Hematopoietic multipotent progenitor cell (in vitro differentiated cells): ENCODE measurements at places on chromosomes 6 and 20.
A peak's percentile ranks its signal among the peaks of the same experiment; 100 is the strongest.

GRCh38 chr6:47680051-47680450 lies 18.3 kb upstream of the ADGRF4 start:
- DNase-seq, result no peak

- no peak for DNase-seq
These were observed 6.6 kb downstream of the HTR1B start for GRCh38 chr6:77456531-77457248.

- DNase-seq, result peak; percentile 35
These were observed 289.7 kb downstream of the KCNQ5 start for GRCh38 chr6:72911463-72912155.

DNA sequence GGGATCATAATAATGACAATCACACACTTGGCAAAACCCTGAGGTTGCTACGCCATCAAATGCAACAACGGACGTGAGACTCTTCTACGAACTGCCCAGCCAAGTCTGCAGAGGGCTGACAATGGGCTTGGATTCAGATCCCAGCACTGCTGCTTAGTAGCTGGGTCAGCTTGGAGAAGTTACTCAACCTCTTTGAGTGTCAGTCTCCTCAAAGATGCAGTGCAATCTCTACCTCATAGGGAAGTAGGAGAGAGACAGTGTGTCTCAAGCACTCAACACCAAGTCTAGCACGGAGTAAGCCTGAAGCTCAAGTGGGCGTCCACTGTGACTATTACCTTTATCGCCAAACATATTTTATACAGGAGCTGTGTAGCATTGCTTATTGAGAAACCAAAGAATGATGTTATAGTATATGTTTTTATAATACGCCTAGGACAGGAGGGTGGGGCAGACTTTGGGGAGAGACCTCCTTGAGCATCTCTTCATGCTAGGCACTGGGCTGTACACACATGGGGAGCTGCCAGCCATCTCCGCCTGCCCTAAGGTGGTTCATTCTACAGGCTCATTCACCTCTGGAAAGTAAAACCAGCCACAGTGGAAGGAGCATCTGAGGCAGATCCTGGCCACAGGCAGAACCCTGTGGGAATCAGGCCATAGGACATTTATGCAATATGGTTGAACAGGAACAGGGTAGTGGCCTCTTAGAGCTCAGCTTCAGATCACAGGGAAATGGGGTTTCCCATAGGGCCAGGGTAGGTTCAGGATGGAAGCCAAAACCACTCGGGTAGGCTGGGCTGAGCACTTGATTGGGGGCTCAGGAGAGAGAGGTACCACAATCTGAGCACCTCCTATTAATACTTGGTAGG lies 160.2 kb downstream of the MRPL14 start:
- no peak for DNase-seq

- no peak for DNase-seq
These were observed 405.7 kb upstream of the CITED2 start for GRCh38 chr6:139779988-139780774.

GRCh38 chr6:20334962-20335361 lies 66.7 kb upstream of the E2F3 start:
- no peak for DNase-seq

DNA sequence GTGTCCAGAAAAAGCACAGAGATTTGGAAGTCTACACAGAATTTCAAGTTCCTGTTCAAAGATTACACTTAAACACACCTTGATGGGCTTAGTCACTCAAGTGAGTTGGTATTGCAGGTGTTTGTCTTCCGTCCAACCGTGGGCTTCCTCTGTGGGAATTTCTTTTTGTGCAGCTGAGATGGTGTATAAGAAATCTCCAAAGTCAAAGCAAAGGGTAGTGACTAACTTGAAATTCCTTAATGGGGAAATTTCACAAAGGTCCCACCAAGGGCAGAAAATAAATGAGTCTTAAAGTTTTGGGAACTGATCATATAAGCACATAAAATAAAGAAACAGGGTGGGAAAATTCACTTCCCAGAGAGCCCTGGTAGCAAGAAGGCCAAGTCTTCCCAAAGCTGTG lies 102.0 kb upstream of the TNFAIP3 start:
- no peak for DNase-seq

DNA sequence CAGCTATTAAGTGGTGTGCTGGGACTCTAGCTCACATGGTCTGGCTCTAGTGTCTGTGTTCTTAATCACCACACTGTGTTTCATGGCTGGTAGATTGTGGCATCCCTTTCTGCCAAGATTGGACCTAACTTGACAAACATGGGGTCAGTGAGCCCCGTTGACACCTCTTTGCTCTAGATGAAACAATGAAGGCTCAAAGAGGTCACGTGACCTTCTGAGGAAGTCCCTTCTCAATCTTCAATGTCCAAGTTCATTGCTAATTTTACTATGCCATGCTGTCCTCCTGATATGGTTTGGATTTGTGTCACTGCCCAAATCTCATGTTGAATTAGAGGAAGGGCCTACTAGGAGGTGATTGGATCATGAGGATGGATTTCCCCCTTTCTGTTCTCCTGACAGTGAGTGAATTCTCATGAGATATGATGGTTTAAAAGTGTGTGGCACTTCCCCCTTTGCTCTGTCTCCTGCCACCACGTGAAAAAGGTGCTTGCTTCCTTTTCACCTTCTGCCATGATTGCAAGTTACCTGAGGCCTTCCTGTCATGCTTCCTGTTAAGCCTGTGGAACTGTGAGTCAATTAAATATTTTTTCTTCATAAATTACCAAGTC lies 177.8 kb upstream of the MYLIP start:
- no peak for DNase-seq

GRCh38 chr6:108585359-108585758 lies 24.6 kb downstream of the FOXO3 start:
- DNase-seq, result no peak

DNA sequence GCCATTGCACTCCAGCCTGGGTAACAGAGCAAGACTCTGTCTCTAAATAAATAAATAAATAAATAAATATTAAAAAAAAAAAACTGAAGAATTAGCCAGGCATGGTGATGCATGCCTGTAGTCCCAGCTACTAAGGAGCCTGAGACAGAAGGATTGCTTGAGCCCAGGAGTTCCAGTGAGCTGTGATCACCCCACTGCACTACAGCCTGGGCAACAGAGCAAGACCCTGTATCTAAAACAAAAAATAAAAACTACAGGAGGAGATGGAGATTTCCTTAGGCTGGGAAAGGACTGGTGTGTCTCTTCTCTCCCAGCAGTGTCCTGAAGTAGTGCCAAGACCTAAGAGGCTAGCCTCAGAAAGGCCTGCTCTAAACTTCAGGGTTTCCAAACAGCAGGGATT lies 8.1 kb upstream of the GTF3C6 start:
- no peak for DNase-seq

DNA sequence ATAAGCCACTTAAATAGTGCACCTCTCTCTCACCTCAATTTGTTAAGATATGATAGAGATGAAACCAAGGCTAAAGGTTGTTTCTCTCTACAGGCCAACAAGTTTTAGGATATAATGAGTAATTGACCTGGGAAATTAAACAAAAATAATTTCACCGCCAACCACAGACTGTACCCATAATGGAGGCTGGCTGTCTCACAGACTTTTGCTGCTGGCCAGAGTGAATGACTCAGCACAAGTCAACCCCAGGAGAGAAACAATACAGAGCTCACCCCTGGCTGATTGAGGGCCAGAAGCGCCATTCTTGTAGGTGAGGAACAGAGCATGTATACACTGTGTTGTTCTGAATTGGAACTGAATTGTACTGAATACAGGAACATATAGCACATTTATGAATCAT lies 99.9 kb downstream of the CAP2 start:
- DNase-seq, result no peak

GRCh38 chr6:159617444-159617843 lies 75.6 kb downstream of the SOD2 start:
- no peak for DNase-seq

GRCh38 chr6:144417681-144418080 lies 132.5 kb downstream of the UTRN start:
- DNase-seq, result no peak

GRCh38 chr20:13581451-13581850 lies 57.3 kb downstream of the TASP1 start:
- no peak for DNase-seq

DNA sequence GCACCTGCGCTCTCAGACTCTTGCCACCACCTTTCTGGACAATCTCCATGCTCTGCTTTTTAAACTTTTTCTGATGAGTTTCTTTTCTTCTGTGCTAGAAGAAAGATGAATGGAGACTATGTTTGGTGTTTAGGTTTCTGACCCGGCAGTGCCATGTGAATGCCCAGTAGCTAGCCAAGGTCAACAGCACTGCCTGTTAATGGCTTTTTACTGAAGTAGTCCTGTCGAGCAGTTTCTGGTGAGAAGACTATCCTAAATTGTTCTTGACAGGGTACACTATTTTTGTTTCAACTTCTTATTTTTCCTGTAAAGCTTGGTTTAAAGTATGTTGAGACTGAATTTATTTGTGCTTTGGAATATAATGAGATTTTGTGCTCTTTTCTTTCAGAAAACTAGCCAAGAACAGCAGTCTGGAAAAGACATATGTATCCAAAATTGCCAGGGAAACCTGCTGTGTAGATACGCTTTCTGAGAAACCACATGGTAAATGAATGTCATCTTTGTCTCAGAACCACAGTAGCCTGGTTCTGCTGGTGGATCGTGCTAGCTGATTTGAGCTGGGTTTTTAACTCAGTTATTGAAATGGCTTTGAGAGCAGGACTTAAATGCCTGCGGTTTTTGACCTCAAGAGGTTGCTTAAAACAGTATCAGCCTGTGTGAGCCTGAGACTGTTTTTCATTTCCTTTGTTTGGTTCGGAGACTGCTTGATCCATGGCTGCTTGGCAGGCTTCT lies 48.1 kb downstream of the KCNS1 start:
- DNase-seq, result no peak

- DNase-seq, result no peak
These were observed 49.5 kb downstream of the CD164 start for GRCh38 chr6:109332748-109333147.

- no peak for DNase-seq
These were observed 50.0 kb downstream of the RTN4IP1 start for GRCh38 chr6:106579281-106579680.

GRCh38 chr20:33521461-33521860 lies 31.6 kb downstream of the CBFA2T2 start:
- no peak for DNase-seq

GRCh38 chr20:32190616-32191415 lies 16.7 kb downstream of the PLAGL2 start:
- no peak for DNase-seq

- peak; percentile 81 for DNase-seq
These were observed 1.9 kb downstream of the ABRACL start for GRCh38 chr6:139030228-139030963.

DNA sequence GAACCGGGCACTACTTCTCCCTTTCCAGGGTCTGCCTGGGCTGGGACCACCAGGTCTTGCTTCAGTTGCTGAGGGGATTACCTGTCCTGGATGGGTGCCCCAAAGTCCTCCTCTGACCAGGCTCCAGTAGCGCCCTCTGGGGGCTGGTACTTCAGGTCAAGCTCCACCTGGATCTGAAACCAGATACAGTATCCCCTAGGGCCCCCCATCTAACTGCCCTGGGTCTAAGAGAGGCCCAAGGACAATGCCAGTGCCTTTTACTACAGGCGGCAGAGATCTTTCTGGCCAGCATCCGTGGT lies 11.2 kb upstream of the SPAG4 start:
- no peak for DNase-seq

- no peak for DNase-seq
These were observed 4.8 kb downstream of the CRIP3 start for GRCh38 chr6:43303751-43304331.

- DNase-seq, result no peak
These were observed 13.4 kb downstream of the SLX4IP start for GRCh38 chr20:10448270-10449156.

DNA sequence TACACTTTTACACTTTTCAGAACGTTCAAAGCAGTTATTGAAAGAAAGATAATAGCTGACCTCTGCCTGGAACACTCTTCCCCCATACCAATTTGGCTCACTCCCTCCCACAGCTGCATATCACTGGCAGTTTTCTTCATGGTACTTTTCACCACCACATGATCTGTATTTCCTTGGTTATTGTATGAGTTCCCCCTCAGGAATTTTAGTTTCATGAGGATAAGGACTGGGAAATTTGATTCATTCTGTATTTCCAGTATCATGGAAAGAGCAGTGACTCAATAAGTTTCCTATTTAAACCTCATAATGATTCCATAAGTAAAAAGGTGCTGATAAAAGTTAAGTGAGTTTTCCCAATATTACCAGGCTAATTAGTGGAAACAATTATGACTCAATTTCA lies 16.0 kb downstream of the HTR1B start:
- DNase-seq, result no peak

DNA sequence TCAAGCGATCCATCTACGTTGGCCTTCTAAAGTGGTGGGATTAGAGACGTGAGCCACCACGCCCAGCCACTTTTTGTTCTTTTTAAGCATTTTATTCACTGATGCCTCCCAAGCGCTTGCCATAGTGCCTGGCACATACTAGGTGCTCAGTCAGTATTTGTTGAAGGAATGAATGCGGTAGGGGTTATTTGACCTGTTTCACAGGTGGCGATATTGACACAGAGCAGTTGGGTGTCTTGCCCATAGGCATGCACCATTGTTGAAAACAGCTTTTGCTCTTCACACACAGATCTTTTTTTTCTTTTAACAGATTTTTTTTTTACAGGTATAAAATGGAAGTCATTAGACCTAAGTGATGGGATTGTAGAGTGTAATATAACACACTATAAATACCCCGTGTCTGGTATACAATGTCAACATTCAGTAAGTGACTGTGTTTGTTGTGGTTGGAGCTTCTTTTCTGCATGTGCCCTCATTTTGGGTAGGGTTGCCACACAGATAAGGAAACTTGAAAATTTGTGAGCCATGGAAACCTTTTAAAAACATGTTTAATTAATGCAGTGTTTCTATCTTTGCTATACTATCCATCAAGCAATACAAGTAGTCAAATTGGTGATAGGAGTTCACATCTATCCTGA lies 24.8 kb downstream of the RREB1 start:
- no peak for DNase-seq

GRCh38 chr6:131980791-131981623 lies 29.8 kb upstream of the CCN2 start:
- no peak for DNase-seq

DNA sequence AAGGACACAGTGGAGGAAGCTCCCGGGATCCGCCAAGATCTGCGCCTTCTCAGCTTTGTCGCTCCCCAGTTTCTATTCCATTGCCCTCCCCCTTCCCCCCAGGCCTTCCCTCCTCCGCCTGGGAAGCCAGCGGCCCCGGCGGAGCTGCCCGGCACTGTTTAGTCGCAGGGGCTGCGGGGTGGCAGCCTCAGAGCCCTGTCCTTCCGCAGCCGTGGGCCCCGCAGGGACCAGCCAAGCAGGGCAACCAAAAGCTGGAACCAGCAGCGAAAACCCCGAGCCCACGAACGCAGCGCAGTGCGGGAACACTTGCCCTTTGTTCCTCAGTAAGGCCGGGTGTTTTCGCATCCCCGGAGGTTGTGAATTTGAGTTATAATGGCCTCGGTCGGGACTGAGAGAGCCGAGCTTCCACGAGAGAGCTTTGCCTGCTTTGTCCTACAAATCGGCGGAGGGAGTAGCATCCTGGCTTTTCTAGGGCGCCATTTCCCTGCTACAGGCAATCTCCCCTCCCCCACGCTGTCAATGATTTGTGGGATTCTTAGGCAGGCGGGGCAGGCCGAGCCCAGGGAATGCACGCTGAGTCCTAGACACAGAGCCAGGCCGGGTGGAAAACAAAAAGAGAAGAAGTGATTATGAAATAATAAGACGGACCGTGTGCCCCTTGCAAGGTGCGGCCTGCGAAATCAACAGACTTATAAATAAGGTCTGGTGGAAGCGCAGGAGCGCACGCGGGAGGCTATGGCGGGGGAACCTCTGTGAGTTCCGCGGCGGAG lies 4.0 kb upstream of the TUBB2B start:
- DNase-seq, result peak; percentile 24
